ENCODE measurements at places on chromosomes 6 and 20. TPM values are rescaled to one million over a fixed set of nuclear protein-coding genes. Genes with fewer than 3 reads are reported as not detected.

Gene MATN4
- 0.05 TPM for total RNA-seq

Gene GGTLC1
- total RNA-seq: not detected

Gene MACROD2
- total RNA-seq: not detected

Gene OR2H1
- not detected for total RNA-seq

Gene ARFGEF3
- total RNA-seq: 3.0 TPM

Gene SMAP1
- total RNA-seq: 21.9 TPM

Gene OR12D3
- total RNA-seq: not detected

Gene SFT2D1
- total RNA-seq: 49.7 TPM

Gene TNXB
- total RNA-seq: 0.05 TPM

Gene DEF6
- total RNA-seq: 40.5 TPM

Gene PTGIS
- not detected for total RNA-seq

Gene FOXF2
- 0.23 TPM for total RNA-seq

Gene ASCC3
- total RNA-seq: 38.6 TPM

Gene ANGPT4
- total RNA-seq: not detected

Gene INSM1
- total RNA-seq: not detected

Gene GTSF1L
- not detected for total RNA-seq

Gene MYL9
- 4.8 TPM for total RNA-seq

Gene PTCRA
- not detected for total RNA-seq

Gene COL12A1
- 29.8 TPM for total RNA-seq

Gene SLC4A11
- 13.0 TPM for total RNA-seq

Gene TMEM242
- 5.5 TPM for total RNA-seq

Gene DZANK1
- total RNA-seq: 0.71 TPM

Gene LY6G6C
- 1.5 TPM for total RNA-seq

Gene APOM
- total RNA-seq: 3.9 TPM

Gene MRAP2
- 0.46 TPM for total RNA-seq

Gene PTPRT
- total RNA-seq: not detected

Gene HTR1E
- total RNA-seq: not detected

Gene LINC00237
- total RNA-seq: not detected

Gene DAAM2
- total RNA-seq: 1.9 TPM

Gene SPATS1
- not detected for total RNA-seq

Gene KIAA0408
- not detected for total RNA-seq

Gene TTBK1
- total RNA-seq: not detected

Gene FNDC1
- not detected for total RNA-seq

Gene SRF
- total RNA-seq: 29.9 TPM

Gene C6orf58
- total RNA-seq: not detected

Gene XRN2
- 53.7 TPM for total RNA-seq

Gene WFDC5
- 1.2 TPM for total RNA-seq

Gene PRDM13
- total RNA-seq: not detected

Gene CLPSL2
- total RNA-seq: not detected

Gene TP53TG5
- not detected for total RNA-seq

Gene ULBP2
- total RNA-seq: 13.0 TPM

Gene FAM8A1
- 11.3 TPM for total RNA-seq

All from airway epithelial cell (primary cell).